ENCODE measurements at places on chromosomes 7 and 10.

DNA sequence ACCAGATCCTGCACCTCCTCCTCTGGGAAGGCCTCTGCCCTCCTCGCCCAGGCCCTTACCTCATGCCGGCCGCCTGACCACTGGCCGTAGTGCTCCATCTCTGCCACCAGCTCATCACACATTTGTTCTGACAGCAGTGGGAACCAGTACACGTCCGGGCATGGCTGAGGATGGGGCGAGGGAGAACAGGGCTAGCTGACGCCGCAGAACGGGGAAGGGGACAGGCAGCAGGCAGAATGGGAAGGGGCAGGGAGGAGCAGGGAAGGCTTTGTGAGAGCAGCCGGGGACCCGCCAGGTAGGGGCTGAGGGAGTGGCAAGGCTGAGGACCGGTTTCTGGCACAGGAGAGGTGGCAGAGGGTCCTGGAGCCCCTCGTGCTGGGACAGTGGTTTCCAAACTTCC is 8.0 kb upstream of the MOGAT3 start:
- DNase-seq, result no peak

DNA sequence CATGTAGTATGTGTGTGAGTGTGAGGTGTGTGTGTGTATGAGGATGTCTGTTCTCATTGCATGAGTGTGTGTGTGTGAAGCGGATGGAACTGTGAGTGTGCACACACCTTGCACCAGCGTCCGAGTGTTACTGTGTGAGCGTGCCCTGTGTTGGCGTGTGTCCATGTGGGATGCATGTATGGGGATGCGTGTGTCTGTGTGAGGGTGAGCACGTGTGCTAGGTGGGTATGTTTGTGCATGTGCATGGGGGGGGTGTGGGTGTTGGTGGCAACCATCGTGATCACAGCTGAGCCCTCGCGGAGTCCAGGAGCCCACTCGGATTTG is 6.4 kb downstream of the KNDC1 start:
- DNase-seq, result no peak

GRCh38 chr7:36638140-36638539 is 86.2 kb downstream of the AOAH start:
- no peak for DNase-seq

DNA sequence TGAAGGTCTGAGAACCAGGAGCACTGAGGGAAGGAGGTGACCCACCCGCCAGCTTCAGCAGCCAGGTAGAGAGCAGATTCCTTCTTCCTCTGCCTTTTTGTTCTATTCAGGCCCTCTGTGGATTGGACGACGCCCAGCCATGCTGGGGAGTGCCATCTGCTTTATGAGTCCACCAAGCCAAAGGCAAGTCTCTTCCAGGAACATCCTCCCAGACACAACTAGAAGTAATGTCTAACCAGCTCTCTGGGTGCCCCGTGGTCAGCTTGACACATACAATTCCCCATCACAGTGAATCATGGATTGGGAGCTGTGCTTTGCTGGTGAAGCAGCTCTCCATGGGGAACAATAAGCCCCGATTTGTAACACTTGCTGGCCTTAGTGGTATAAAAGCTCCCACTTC is 125.2 kb downstream of the CCDC3 start:
- no peak for DNase-seq

- no peak for DNase-seq
Observed at GRCh38 chr10:75971402-75972211, 540.2 kb downstream of the LRMDA start.

- DNase-seq, result no peak
Observed at GRCh38 chr10:68955355-68955831, 577 bp upstream of the DDX21 start.

DNA sequence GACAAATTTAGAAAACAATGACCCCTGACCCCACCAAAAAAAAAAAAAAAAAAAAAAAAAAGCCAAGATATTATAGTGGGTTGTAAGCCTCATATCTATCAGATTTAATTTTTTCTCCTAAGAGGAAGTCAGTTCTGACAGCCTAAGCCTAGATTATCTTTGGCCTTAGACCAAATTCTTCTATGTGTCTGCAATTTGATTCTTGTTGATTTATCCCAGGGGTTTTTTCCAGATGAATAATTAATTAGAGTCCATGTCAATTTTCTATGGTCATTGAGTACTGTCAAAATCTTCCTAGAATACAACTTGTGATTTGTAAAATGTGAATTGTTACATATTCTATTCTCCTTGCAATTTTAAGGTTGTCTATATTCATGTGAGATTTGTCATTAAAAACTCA is 151.6 kb upstream of the CACNA2D1 start:
- DNase-seq, result peak; percentile 21

- DNase-seq, result no peak
Observed at GRCh38 chr10:111072232-111072631, 4.6 kb upstream of the ADRA2A start.

- no peak for DNase-seq
Observed at GRCh38 chr10:122373721-122374120, 787 bp upstream of the PLEKHA1 start.

DNA sequence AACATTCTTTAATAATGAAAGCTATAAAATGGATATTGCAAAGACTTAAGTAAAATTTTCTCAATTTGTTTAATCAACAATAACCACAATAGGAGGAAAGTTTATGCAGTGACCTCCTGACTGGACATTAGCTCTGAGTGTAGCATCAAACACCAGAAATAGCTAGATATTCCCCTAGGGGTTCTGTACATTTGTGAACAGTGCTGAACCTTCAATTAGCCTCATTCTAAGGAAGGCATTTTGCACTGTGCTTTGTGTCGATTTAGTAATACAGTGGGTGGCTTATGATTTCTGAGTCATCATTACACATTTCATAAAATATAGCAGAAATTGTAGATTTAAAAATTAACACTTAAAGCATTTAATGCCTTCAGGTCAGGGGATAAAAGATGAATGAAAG is 367.3 kb upstream of the PCDH15 start:
- no peak for DNase-seq

GRCh38 chr10:73368238-73368637 is 9.6 kb upstream of the CFAP70 start:
- DNase-seq, result no peak

GRCh38 chr10:45374350-45375052 is 485 bp downstream of the ALOX5 start:
- DNase-seq, result no peak

DNA sequence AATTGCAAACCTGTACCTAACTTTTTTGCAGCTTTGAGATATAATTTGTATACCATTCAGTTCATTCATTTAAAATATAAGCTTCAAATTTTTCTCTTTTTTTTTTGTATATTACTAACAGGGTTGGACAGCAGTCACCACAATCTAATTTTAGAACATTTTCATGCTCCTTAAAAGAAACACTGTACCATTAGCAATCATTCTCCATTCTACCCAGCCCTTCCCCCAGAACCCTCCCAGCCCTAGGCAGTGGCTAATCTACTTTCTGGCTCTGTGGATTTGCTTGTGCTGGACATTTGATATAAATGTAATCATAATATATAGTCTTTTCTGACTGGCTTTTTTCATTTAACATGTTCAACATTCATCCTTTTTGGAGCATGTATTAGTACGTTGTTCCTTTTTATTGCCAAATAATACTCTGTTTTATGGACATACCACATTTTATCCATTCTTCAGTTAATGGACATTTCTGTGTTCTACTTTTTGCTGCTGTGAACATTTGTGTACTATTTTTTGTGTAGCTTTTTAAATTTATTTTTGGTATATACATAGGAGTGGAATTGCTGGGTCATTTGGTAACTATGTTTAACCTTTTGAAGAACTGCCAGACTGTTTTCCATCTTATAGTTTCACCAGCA is 40.9 kb upstream of the ST7 start:
- DNase-seq, result no peak

DNA sequence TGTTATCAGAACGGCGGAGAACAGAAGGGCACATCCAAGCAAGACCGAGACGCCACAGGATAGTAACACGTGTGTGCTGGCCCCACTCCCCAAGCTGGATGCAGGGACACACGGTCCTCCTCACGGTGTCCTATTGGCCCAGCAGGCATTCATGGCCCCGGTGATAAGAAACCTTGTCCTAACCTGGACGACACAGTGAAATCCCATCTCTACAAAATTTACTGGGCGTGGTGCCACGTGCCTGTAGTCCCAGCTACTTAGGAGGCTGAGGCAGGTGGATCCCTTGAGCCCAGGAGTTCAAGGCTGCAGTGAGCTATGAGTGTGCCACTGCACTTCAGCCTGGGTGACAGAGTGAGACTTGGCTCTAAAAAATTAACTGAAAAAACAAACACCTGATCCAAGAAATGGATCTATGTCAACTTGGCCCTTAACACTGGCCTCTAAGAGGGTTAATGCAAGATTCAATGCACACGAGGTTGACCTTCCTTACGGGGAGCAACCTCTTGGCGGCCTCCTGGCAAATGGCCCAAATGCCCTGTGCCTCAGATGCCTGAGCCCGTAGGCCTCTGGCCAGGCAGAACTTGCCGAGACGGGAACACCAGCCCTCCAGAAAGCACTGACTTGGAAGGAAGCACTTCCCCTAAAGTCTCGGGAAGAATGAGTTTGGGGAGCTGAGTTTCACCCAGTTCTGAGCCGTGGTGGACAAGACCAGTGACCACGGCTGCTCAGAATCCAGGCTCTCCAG is 72.3 kb downstream of the ZRANB1 start:
- DNase-seq, result no peak

DNA sequence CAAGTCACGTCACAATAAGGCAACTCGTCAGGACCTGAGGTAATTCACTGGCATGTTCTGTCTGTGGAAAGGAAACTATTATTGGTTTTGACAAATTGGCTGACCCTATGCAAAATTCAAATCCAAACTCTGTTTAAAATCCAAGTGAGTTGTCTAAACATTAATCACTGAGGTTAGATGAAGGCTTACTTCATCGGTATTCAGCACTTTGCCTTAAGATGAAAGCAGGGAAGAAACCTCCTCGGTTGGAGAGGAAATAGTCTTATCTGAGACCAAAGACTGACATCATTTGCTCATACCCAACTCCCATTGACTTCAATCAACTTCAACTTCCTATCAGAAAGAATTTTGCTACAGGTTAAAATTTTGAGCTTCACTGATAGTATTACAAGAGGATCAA is 355.1 kb upstream of the MBL2 start:
- no peak for DNase-seq

DNA sequence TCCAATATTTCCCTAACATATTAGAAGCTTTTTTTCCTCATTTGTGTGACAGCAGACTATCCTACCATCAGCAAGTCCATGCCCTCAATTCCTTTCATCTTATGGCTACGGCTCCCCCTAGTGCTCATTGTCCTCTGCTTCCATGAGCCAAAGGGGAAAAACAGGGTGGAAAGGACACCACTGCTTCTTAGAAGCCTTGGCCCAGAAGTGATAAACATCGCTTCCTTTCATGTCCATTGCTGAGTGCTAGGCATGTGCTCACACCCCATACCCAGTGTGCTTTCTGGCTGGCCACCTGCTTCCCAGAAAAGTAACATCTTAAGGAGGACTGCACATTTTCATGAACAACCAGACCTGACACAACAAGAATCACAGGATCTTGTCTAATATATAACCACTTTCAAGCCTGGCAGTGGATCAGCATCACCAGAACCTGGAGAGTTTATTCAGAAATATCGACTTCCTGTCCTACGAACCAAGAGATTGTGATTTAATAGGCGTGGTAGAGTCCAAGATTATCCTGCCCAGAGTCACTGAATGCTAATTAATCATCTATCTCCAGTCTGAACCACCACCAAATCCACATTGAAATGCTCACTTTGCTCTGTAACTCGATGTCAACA is 650.5 kb upstream of the SORCS1 start:
- DNase-seq, result peak; percentile 38
